ENCODE measurements at places on chromosomes 12 and 14.

- no peak for DNase-seq
Measured at GRCh38 chr12:124704619-124705018, 137.2 kb upstream of the NCOR2 start.

- DNase-seq = no peak
Measured at GRCh38 chr12:111971800-111972199, 41.2 kb downstream of the TMEM116 start.

DNA sequence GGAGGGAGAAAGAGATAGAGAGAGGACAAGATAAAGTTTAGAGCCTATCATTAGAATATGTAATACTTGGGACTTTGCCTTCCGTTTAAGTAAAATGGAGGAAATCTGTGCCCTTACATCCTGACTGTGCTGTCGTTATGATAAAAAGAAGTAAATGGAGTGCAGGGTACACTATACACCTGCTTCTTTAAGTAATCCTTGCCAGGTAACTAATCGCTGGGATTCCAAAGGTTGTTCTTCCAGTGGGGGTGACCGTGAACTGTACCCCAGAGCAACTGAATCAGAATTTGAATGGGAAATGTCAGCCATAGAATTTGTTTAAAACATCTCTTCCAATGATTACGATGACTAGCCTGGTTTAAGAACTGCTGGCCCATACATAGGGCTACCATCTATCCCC lies 126.1 kb upstream of the EEA1 start:
- no peak for DNase-seq

DNA sequence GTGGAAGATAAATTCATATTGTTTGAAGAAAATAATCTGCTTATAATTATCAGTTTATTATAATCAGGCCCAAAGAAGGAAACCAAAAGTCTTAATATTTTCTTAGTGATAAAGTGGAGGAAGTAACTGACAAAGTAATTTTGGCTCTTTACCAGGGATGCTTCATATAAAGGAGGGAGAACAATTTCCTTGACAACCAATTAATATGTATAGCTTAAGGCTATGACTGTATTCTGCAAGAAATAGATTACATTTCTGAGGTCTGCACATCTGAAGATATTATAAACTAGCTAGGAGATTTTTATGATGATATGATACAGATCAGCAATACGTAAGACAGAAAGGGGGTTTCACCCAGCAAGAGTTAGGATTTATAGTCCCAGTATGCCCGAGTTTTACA lies 90.8 kb downstream of the BICD1 start:
- no peak for DNase-seq

DNA sequence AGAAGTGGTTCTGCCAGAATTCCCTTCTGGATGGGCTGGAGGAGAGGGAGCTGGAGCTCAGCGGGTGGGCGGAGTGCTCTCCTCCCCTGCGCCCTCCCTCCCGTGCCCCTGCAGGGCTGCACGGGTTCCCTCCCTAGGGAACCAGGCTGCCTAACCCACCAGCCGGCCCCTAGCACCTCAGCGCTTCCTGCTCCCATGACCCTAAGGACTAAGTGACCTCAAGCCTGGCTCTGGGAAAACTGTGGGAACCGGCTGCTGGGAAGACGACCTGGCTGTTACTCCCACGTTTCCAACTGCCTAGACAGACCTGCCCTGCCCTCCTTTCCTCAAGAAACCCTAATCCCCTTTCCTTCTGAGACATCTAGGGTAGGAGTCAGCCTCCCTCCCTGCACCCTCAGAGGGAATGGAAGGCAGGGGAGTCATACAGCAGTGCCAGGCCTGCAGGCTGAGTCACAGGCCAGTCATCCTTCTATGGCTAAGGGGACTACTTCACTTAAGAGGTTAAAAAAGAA lies 31.5 kb downstream of the SLC6A12 start:
- no peak for DNase-seq

DNA sequence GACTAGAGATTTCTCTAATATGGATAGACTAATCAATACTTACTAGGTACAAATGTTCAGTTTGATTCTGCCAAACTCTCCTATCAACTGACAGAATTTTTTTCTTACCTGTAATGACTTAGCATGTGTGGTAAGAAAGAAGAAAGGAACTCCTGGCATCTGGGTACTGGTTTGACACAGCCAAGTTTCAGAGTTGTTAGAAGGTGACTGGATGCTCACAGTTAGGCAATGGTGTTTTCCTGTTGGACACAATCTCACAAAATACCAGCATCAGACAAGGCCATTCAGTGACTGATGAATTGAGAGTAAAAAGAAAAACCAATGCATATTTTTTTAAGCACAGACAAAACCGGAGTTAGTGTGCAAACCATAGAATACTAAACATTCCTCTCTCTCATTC lies 4.2 kb downstream of the MUCL1 start:
- DNase-seq = no peak

- DNase-seq = no peak
Measured at GRCh38 chr12:52351196-52352059, 15.9 kb downstream of the KRT85 start.

- no peak for DNase-seq
Measured at GRCh38 chr14:20295067-20295466, 10.7 kb downstream of the TTC5 start.
